ENCODE measurements at places on chromosomes 1 and 21. TPM values are rescaled to one million over a fixed set of nuclear protein-coding genes. Genes with fewer than 3 reads are reported as not detected.
A peak's percentile ranks its signal among the peaks of the same experiment; 100 is the strongest.

DNA sequence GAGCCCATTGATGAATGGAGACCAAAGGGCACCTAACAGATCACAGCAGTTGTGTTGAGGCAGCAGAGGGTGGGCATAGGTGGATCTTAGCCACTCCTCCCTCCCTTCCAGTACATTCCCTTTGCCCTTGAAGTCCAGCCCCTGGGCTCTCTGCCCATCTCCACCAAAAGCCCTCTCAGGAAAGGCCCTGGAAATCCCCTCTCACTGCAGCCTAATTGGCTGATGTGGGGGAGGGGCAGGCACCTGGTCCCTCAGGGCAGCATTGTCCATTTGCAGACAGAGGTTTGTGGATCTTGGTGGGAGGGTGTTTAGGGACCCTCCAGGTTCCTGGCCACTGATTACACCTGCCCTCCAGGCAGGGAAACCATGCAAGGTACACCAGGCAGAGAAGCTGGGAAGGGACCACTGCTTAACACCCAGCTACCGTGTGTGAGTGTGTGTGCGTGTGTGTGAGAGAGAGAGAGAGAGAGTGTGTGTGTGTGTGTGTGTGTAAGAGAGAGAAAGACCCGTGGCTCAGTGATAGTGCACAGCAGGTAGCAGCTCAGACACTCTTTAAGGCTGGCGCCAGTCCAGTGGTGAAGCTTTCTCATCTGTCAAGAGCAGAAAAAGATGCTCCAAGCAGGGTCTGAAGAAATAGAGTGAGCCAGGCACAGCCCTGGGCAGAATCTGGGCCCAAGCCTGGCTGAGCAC, 71.1 kb downstream of the MATN1 start:
- DNase-seq = no peak

DNA sequence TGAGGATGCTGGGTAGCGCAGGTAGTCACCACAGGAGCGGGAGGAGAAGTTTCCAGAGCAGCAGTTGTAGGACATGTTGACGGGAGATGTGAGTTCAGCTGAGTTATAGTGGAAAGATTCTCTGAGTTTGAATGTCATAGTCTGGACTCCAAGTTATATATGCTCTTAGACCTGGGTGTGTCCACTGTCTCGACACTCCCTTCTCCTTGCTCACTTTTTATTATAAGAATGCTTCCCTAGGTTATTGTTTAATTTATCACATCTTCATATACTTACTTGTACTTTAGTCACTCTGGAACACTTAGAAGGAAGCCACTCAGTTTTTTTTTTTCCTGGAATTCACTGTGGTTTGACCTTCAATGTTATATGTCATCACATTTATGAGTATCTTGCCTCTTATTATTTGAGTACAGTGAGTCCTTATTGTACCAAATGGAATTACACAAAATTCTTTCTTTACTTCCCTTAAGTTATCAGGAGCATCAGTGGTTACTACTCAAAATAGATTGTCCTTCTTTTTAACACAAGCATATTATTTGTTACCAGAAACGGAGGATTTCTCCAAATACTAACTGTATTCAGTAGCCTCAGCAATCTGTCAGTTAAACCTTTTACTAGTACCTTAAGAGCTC, at the start of gene KRTAP13-2:
Gene KRTAP13-2, minus strand, starts transcription at position 133 of the 632 bp plus-strand sequence. Its CDS starts 58 bp downstream, at position 75.
- DNase-seq = no peak

TTC22 gene
- polyA plus RNA-seq = 3.2 TPM

NPHS2 gene
- polyA plus RNA-seq = not detected

DNA sequence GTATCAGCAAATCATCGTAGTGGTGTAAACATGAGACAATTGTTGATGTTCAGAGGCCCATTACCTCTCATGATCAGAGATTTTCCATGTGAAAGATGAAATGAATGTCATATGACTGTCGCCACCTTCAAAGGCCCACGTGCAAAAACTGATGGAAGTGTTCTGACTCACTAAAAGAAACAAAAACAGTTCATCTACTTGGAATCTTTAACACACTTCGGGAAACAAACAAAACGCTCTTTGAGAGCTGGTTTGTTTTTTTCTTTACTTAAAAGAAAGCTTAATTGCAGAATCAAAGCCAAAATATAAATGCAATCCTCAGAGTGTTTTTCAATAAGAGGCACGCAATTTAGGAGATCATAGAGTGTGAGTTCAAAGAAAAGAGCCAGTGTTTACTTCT, 100.8 kb downstream of the PLPPR4 start:
- peak; percentile 32 for DNase-seq

ALDH9A1 gene
- 98.6 TPM for polyA plus RNA-seq

DNA sequence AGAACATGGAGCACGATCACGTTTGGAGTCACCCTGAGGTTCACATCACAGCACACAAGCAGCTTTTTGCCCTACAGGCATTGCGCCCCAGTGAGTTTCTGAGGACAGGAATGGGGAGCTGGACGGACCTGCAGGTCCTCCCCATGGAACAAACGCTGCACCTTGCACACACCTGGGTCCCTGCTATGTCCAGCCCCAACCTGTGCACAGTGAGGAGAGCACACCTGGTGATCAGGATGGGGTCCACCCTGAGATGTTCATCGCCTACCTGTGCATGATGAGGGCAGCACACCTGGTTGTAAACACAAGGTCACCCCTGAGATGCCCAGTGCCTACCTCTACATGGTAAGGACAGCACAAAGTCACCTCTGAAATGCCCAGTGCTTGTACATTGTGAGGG, 45.9 kb downstream of the TCP10L start:
- no peak for DNase-seq

- DNase-seq = peak; percentile 17
These were observed at the start of gene NTNG1 for GRCh38 chr1:107140703-107141490. Gene NTNG1, plus strand, starts transcription at chr1:107141039.

DNA sequence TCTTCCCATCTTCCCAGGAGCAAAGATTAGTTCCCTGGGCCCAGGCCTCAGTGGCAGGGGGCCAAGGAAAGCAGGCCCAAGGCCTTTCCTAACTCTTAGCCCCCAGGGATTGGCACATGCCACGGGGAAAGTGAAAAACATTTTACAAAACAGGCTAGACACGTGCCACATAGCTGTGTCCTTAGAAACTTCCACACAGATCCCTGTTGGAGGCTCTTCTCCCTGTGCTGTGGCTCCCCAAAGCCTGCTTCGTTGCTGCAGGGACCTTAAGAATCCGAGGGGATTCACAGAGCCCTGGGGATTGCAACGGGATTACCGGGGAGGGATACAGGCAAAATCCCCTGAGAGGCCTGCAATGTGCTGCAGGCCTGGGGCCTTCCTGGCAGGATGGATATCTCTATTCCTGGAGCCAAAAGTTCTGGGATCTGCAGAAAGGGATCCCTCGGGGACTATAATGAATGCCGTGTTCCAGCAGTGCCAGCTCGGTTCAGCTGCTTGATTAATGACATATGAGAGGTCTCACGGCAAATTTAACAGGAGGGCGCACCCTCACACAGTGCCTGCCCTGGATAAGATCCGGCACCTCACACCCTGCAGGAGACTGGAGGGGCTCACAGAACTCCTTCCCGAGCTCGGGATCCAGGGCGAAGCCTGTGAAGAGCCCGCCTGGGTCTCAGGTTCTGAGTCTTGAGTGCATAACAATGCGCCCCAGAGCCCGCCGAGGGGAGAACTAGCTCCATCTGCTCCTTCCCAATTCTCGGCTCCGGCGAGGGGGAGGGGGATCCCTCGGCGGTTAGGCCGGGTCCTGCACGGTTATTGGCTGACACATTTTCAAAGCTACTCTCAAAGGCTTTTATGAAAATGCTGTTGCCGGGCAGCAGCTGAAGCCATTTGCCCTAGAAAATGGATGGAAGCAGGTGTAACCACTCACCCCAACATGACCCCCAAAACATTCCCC, 15.3 kb upstream of the RGS8 start:
- no peak for DNase-seq

GRCh38 chr1:103953386-103953785, 203.7 kb downstream of the AMY1C start:
- DNase-seq = no peak

DNA sequence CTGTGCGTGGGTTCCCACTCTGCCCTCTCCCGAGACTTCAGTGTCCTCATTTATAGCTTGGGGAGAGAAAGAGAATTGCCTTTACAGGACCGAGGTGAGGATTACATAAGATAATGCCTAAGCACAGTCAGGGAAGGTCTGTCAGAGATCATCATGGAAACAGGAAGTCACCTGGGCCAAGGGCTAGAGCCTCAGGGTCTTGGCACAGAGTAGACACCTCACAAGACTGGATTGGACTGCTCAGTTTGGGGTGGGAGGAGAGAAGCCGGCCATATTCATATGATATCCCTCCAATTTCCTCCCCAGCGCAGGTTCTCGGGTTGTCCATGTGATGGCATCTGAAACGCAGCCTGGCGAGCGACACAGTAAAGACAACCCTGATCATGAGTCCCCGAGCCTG, 3.8 kb downstream of the CNR2 start:
- DNase-seq = no peak

MPL gene
- 1.1 TPM for polyA plus RNA-seq

- no peak for DNase-seq
These were observed 539.2 kb upstream of the PRMT6 start for GRCh38 chr1:106517224-106517623.
